Ammon's horn (tissue), 1 donor: ENCODE measurements at places on chromosomes 6 and 20.

- no peak for DNase-seq
Measured at GRCh38 chr20:37986044-37986858, 47.0 kb downstream of the TTI1 start.

DNA sequence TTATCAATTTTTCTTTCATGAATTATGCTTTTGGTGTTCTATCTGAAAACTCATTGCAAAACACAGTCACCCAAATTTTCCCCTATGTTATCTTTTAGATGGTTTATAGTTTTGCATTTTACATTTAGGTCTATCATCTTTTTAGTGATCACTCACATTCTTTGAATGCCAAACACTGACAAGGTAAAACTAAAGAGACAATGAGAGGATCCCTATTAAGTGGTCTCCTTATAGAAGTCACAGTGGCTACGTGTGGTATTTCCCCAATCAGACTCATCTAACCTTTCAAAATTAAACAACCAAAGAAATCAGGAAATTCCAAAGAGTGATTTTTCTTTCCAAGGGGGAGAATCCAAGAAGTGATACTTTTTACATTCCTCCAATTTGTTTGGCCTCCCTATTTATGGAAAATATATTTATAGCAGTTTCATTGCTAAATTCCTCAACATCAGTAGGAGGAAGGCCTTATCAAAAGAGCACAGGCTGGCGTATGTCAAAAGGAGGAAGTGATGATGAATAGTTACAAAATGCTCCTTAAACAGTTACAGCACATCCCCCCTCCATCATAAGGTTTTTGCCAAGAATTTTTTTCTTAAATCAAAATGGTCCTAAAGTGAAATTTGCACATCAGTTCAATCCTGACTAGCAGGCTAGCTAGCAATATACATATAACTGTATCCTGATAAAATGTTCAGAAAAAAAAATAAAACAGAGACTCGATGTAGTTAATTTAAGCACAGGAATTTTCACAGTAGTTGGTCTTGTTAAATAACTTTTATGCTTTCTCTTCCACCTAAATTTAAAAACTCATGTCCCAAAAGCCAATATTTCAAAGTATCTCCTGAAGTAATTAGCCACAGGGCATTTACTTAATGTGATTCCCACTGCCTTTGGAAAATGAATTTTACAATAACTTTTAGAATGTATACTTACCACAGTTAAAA is 76.2 kb upstream of the IPCEF1 start:
- DNase-seq = no peak

GRCh38 chr20:63070301-63070625 is 63.5 kb upstream of the BHLHE23 start:
- no peak for DNase-seq

GRCh38 chr6:134016558-134016814 is 35.9 kb downstream of the SLC2A12 start:
- DNase-seq = no peak
